Muscle of arm (tissue), 14 donors: ENCODE measurements at places on chromosomes 3 and 15.
A peak's percentile ranks its signal among the peaks of the same experiment; 100 is the strongest.

DNA sequence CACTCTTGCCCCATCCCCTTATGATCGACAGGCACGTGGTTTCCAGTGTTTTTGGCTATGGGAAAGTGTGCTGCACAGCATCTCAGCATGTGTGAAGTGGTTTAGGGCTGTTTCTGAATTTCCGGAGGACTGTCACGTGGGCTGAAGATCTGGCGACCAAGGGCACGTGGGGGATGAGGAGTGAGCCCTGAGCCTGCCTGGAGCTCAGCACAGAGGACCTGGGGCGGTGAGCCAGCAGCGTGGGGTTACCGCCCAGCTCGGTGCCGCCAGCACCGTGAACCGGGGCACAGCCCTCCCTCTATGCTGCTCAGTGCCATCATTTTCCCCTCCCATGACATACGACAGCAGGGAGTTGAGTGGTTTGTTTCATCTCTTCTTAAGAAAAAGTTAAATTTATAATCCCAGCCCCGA, 150.2 kb downstream of the DNAJB8 start:
- DNase-seq = peak; percentile 23

DNA sequence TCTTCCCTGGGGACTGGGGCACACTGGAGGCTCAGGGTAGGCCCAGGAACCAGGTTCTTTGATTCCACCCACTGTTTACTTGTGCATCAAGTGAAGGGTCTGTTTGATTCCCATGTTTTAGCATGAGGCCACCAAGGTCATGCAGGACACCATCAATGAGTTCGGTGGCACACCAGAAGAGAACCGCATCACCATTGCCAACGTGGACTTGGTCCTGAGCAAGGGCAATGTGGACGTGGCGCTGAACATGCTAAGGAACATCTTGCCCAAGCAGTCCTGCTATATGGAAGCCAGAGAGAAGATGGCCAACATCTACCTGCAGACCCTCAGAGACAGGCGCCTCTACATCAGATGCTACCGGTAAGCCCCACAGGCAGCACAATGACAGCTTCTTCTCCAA, 21.5 kb downstream of the TTC21A start:
- DNase-seq = no peak

DNA sequence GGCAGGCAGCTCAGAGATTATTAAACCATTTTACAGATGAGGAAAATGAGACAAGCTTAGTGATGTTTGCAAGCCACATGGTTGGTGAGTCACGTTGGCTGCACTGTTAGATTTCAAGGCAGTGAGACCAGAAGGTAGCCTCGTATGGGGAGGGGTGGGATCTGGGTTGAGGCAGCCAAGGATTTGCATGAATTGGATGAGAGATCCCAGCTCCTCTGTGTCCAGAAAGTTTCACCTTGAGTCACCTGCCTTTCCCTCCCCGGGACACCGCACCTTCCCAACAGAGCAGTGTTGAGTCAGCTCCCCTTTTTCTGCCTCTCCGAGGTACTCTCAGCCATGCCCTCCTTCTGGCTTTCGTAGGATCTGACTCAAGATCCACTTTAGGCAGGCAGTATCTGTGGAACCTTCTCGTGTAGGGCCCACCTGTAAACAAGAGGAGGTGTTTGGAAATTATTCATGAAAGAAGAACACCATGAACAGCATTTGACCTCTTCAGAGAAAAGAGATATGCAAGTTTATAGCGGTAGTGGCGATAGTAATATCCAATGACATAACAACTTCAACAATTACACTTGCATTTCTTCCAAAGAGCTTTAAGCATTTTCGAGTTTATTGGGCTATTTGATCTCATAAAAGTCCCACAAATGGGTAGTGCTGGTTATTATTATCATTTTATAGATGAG, 46.8 kb upstream of the VPS8 start:
- no peak for DNase-seq

GRCh38 chr3:97871801-97872524, 50.2 kb downstream of the CRYBG3 start:
- no peak for DNase-seq

- DNase-seq = no peak
Measured at GRCh38 chr3:120477781-120478180, 27.0 kb upstream of the FSTL1 start.

DNA sequence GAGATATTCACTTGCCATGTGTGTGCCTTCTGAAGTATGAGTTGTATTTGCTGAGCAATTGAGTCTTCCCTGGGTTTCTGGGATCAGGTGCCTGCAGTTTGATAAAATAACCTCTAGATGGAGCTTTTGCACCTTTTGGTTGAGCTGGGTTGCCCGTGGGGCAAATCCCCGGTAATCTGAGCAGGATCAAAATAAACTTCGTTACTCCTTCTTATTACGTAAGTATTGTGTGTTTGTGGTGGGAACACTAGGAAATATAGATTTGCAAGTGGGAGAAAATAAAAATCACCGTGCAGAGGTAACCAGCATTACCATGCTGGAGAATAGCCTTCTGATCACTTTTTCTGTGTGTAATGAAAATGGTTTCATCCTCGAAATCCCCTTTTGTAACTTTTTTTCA, 277.4 kb upstream of the NR2E3 start:
- DNase-seq = no peak

- no peak for DNase-seq
Measured at GRCh38 chr15:70271422-70272088, 173.8 kb upstream of the TLE3 start.

DNA sequence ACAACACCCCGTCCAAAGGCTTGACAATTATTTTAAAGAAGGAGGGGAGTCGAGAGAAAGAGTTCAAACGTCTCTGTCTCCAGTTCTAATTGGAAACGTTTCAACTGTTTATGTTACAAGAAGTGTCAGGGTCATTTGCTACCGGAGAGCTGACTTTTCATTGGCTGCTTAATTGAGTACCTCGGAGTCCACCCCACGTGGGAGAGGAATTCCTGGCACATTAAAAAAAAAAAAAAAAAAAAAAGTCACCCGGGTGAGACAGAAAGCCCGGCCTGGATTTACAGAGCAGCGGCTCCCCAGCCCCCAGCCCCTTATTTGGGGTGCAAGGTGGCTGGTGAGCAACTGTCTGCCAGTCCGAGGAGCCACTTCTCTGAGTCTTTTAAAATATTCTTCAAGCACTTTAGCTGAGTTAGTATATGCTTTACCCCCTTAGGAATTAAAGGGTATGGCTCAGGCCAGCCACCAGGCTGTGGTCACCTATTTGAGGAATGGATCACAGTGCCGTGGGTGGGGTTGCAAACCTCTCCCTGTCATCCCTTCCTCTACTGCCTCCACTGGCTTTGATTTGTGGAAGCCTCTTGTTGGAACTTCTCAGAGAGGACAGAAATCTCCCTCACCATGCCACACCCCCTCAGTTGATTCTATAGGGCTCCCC, 3.9 kb upstream of the TLE3 start:
- DNase-seq = peak; percentile 84

DNA sequence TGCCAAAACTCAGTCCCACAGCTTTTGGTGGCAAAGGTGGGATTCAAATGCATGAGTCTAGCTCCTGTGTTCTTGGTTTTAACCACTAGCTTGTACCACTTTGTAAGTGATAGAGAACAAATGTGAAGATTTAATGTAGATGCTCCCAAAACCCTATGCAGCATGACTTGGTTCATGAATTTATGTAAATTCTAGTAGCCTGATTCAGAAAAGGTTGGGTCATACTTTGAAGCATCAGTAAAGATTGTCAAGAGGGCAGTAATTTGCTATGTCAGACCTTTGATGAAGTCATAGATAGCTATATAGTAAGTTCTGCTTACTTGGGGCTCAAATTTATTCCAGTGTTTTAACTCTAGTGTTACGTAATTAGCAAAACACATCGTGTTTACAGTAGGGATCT, 75.6 kb downstream of the VPS8 start:
- DNase-seq = no peak

DNA sequence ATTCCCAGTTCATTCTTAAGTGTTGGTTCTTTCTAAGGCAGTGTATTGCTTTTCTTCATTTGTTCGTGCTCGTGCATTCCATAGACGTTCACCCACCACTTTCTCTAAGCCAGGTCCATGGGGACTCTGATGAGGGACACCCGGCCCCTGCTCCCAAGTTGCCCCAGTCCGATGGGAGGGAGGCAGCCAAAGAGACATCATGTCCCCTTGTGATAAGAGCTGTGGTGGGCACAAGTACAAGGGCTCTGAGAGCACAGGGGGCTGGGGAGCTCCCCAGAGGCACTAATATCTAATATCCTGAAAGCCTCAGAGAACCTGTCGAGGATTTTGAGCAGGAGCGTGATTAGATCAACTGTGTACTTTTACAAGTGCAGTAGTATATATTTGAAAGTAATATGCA, 6.3 kb downstream of the SPSB4 start:
- DNase-seq = no peak

- DNase-seq = no peak
Measured at GRCh38 chr3:138901567-138901966, 45.4 kb downstream of the FOXL2 start.

DNA sequence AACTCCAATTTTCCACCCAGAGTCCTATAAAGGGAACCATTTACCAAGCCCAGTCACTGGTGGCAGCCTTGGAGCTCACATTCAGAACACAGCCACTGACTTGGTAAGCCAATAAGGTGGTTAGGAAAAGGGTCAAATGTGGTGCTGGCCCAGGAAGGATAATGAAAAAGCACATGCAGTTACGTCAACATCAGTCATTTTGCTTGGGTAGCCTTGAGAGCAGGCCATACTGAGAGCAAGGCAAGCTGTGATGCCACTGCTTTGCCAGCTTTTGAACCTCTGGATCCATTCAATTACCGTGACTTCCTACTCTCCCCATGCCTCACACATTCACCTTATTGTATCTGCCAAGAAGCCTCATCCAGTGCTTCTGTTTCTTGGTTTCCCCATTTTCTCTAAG, 253.6 kb downstream of the OPA1 start:
- DNase-seq = no peak

GRCh38 chr3:115862849-115863248, 239.5 kb downstream of the GAP43 start:
- DNase-seq = no peak

DNA sequence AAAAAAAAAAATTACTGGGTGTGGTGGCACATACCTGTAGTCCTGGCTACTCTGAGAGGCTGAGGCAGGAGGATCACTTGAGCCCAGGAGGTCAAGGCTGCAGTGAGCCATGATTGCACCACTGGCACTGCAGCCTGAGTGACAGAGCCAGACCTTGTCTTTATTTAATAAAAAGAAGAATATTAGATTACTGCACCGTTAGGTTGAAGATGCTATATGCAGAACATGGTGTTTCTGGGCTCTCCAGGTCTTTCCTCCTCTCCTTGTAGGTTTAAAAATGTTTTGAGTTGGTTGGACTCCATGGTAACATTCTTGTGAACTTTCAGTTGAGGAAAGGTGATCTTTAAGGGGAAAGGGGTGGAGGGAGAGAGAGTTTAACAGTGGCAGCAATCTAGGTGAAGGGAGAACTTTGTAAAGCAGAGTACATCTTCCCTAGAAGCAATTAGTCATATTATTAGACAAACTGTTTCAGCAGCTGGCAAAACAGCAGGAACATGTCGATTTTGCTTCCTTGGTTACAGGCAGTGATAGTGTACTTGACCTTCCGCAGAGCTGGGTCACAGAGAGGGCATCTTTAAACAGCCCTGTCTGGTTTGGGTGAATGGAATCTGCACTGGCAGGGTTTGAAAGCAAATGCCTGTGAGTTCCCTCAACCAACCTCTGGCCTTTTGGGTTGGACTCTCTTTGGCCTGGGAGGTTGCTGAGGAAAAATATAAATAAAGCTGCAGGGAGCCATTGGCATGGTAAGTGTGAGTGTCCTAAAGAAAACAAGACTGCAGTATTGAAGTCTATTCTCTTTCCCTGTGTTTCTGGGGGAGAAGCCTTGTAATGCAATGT, 42.8 kb downstream of the NR2C2 start:
- no peak for DNase-seq

DNA sequence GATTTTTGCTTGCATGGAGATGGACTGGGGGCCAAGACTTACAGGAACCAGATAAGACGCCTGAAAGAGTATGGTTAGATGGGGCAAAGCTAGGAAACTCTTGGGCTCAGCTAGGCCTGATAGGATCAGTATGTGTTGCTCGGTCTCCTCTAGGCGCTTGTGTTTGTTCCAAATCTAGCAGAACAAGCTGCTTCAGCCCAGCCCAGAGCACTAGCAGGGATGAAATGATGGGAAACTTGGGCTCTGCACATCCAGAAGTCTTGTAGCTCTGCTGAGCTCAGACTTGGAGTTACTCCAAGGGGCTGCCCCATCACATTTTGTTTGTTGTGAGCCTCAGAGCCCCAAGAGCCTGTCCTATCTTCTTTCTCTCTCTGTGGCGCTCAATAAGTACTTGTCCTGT, 34.7 kb downstream of the FOXL2 start:
- DNase-seq = no peak

DNA sequence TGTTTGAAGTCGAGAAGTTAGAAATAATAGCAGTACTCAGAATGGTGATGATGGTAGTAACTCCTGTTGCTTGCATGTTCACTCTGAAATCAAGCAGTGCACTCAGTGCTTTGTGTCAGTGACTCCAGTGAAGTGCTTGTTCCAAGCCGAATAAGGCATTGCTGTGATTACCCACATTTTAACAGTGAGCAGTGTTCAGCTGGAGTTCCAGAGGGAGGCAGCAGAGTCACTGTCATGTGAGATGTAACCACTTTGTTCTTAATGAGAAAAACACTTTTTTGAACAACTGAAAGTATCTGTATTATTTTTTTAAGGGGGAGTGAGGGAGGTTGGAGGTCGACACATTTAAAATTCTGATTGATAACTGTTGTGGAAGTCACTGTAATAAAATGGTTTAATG, 3.7 kb downstream of the MDFIC2 start:
- DNase-seq = peak; percentile 8

GRCh38 chr15:70189826-70190695, 92.3 kb upstream of the TLE3 start:
- DNase-seq = no peak

- DNase-seq = no peak
Measured at GRCh38 chr3:129961141-129961541, 13.4 kb upstream of the TRH start.

- DNase-seq = peak; percentile 77
Measured at GRCh38 chr3:71064291-71064955, 519.1 kb downstream of the FOXP1 start.

DNA sequence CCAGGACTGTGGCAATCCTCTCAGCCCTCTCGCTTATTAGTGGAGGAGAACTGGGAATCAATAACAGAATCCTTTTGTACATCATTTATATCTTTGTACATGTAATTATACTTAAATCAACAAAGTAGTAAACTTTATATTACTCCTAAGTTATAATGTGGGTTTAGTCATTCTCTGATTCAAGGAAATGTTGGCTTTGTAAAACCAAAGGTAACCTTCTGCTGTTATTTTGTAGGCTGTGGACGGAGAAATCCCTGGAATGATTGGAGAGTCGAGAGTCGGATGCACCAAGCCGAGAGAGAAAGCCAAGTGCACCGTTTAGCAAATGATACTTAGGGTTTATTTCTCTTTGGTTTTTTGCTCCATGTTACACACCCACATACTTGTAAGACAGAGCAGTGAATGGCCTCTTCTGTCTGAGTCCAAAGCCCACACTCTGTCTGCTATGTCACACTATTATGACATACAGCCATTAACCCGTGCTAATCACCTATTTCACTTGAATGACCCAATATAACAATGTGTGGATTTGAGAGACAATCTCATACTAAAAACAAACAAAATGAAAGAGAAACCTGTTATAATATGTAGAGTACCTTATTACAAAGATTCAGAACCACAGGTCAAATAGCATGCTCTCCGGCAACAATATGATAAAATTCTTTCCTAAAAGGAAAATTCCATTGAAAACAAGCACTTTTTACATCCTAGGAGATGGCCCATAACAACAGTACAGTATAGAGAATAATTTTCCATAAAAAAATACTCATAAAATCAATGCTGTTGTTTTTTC, 72.2 kb downstream of the MECOM start:
- no peak for DNase-seq

- DNase-seq = peak; percentile 10
Measured at GRCh38 chr3:60742606-60743145, 508.6 kb downstream of the FHIT start.
